ENCODE measurements at places on chromosomes 4 and X.

GRCh38 chr4:151218343-151218742 lies 58.6 kb upstream of the PRSS48 start:
- no peak for DNase-seq

DNA sequence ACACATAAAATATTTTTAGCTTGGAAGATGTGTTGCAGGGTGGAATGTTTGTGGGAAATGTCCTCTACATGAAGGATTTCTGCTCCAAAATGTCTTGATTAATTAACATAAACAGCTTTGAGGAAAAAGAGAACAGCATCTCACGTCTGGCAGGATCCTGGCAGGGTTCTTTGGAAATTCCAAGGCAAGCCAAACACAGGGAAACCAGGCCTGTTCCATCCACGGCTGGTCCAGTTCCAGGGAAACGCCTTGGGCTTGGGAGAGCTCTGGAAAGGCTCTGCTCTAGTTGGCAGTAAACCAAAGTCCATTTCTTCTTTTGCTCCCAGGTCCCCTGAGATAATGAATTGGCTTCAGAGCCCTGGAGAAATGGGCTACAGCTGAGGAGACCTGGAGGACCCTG lies 42.4 kb upstream of the GAB1 start:
- DNase-seq: no peak

- DNase-seq: no peak
Observed at GRCh38 chr4:141686146-141686775, 49.9 kb downstream of the IL15 start.

DNA sequence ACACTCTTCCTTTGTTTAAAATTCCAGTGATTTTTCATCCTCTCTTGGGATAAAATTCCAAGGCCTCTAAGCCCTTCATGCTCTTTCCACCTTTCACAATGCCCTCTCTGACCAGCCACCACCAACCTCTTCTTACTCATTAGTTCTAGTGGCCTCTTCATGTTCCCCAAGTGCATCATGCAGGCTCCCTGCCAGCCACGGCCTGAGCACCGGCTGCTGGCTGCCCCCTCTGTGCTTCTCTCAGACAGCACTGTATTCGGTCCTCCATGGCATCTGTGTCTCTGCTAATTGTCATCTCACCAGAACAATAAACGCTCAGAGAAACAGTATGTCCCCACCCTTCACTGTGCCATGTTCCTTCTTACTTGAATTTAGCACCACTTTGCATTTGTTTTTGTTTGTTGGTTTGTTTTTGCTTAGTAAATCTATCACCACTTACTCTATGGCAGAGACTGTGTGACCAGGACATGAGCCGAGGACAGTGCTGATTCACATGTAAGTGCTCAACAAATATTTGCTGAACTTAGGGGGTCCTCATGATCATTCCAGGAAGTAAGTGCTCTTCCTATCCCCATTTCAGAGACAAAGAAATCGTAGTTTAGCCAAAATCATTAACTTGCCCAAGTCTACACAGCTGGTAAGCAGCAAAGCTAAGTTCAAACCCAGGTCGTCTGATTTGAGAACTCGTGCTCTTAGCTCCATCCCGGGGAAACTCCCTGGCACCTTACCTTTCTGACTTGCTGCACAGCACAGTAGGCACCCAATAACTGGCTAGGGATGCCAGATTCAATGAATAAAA lies 77.1 kb upstream of the UCP1 start:
- DNase-seq: no peak

- no peak for DNase-seq
Observed at GRCh38 chrX:104435249-104435648, 130.8 kb upstream of the IL1RAPL2 start.

DNA sequence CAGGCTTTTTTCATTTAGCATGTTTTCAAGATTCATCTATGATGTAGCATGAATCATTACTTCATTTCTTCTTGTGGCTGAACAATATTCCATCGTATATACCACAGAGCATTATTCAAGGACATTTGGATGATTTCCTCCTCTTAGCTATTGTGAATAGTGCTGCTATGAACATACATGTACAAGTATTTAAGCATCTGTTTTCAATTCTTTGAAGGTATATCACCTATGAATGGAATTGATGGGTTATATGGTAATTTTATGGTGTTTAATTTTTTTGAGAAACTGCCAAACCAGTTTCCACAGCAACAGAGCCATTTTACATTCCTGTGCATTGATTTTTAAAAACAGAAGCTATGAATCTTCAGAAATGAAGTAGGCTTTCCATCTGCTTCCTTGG lies 36.1 kb upstream of the WDR19 start:
- DNase-seq: no peak

- no peak for DNase-seq
Observed at GRCh38 chr4:78059938-78060337, 2.8 kb downstream of the FRAS1 start.

- no peak for DNase-seq
Observed at GRCh38 chr4:183260491-183261151, 59.5 kb downstream of the CLDN22 start.

DNA sequence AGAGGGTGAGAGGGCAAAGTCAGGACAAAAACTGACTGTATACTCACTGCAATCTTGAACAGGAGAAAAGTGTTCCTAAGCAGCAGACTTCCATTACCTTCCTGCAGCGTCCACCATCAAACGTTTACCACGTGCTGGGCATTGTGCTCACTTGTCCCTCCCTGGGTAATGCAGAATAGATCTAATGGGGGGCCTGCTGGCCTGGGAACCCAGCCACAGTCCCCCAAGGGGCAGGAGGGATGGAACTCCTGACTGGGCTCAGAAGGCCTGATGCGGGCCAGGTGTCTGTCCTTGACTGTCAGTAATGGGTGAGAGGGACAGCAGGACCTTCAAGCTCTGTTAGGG lies 37.6 kb upstream of the FAM156A start:
- no peak for DNase-seq

- DNase-seq: no peak
Observed at GRCh38 chrX:64198036-64198435, 7.5 kb downstream of the AMER1 start.

DNA sequence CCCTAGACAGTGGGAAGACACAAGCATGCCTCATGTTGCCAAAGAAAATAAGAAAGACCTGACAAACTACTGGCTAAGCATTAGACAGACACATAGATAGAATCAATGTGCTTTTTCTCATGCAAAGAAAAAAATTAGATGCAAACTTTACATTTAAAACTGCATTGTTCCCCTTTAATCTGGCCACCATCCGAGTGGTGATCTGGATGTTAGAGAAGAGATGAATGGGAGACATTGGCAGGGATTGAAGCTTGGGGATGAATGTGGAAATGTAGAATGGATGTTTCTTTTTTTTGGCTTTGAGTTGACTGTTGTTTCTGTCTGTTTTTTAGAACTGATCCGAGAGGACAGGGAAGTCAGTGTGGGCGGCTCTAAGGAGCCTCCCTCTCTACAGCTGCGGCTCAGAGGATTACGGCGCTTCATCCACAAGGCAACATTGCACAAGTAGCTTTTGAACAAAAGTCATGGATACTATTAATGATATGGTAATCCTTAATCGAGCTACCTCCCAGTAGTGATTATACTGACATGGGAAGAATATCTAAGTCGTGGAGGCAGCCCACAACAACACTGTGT lies 53.0 kb downstream of the HELT start:
- DNase-seq: no peak

All from activated CD8-positive, alpha-beta T cell treated with anti-CD3 and anti-CD28 coated beads for 36 hours (primary cell).